Forelimb muscle (tissue), 1 donor: ENCODE measurements at places on chromosomes 7 and 10. TPM values are rescaled to one million over a fixed set of nuclear protein-coding genes. Genes with fewer than 3 reads are reported as not detected.
A peak's percentile ranks its signal among the peaks of the same experiment; 100 is the strongest.

DNA sequence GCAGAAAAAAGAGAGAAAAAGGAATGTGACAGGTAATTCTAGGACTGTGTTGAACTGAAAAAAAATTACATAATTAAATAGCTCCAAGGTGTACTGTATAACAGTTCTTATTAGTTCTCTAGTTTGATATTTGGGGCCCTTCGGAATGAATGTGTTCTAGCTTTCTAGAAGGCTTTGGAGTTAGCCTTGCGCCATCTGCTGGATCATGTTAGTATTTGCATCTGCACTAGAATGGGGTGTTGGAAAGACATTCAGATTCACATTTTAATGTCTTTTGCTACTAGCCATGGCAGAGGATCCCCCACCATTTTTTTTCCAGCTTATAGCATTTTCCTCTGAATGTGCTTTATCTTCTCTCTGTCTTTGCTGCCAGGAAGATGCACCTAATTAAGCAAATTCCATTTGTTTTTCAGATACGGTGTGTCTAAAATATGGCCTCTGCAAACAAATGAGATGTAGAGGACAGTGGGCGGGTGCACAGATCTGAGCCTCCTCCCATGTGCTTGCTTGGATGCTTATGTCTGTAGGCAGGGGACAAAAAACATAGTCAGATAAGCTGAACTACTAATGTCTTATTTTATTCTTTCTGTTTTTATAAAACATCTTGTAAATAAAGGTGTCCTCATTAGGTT, 238.5 kb downstream of the PHF14 start:
- DNase-seq = peak; percentile 39

- no peak for DNase-seq
These were observed 58.5 kb downstream of the BEND7 start for GRCh38 chr10:13470270-13470669.

GRCh38 chr7:84529480-84530205, 335.1 kb upstream of the SEMA3A start:
- DNase-seq = no peak

GRCh38 chr10:95428701-95429100, 132.5 kb downstream of the SORBS1 start:
- DNase-seq = no peak

GRCh38 chr7:122724366-122724765, 21.6 kb upstream of the RNF148 start:
- no peak for DNase-seq

DNA sequence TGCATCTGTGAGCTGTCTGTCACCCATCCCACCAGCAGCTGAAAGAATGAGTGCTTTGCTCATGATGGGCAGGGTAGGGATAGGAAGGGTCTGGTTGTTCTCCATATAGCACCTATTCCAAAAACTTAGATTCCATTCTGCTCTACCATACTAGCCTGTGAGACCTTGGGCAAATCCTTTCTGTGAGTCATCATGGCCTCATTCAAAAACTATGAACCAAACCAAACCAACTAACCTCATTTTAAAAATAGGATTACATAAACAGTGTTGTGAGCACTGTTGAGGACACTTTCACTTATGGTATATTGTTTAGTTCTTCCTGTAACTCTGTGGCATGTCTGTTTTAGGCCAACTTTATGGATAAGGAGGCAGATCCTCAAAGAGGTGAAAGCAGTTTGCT, 30.9 kb upstream of the STEAP4 start:
- no peak for DNase-seq

DNA sequence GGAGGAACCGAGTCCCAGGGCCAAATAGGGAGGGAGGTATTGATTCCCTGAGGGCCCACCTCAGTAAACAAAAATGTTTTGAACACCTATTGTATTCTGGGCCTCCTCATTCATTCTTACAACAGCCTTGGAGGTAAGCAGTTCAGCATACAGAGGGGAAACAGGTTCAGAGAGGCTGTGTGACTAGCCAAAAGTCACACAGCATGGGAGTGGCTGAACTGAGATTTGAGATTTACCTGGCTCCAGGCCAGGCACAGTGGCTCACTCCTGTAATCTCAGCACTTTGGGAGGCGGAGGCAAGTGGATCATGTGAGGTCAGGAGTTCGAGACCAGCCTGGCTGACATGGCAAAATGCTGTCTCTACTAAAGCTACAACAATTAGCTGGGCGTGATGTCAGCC, 107.2 kb downstream of the TMEM130 start:
- DNase-seq = no peak

GRCh38 chr7:30472784-30473775, 5.5 kb downstream of the NOD1 start:
- DNase-seq = no peak

DNA sequence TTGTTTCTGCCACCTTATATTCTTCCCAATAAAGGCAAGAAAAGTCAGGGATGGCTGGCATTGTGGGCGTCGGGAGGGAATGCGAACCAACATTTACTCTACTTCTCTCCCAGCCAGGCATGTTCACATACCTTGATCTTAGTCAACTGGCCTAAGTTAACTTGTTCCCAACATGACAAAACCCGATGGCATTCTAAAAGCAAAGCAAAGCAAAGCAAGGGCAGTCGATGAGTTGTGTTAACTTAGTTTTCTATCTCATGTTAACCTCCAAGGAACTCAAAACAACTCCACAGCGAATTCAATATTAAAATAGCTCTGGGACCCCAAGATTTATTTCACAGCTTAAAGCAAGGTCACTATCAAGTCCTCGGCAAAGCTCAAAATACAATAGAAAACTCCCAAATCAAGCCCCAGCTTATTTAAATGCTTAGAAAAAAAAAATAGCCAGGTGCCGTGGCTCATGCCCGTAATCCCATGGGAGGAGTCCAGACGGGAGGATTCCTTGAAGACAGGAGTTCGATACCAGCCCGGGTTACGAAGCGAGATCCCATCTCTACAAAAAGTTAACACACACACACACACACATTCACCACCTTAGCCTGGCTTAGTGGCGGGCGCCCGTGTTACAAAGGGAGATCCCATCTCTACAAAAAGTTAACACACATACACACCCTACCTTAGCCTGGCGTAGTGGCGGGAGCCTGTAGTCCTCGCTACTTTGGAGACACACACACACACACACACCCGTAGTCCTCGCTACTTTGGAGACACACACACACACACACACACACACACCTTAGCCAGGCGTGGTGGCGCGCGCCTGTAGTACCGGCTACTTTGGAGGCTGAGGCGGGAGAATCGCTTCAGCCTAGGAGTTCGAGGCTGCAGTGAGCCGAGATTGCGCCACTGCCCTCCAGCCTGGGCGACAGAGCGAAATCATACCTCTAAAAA, 901 bp upstream of the CCNY start:
- no peak for DNase-seq

GRCh38 chr7:5630670-5631069, 150.8 kb downstream of the RNF216 start:
- DNase-seq = no peak

GRCh38 chr10:97590082-97590747, 694 bp downstream of the C10orf62 start:
- no peak for DNase-seq

- DNase-seq = no peak
These were observed 168.8 kb downstream of the TMEM26 start for GRCh38 chr10:61284222-61284890.

GRCh38 chr7:24444666-24445440, 128.4 kb upstream of the PALS2 start:
- DNase-seq = no peak

DNA sequence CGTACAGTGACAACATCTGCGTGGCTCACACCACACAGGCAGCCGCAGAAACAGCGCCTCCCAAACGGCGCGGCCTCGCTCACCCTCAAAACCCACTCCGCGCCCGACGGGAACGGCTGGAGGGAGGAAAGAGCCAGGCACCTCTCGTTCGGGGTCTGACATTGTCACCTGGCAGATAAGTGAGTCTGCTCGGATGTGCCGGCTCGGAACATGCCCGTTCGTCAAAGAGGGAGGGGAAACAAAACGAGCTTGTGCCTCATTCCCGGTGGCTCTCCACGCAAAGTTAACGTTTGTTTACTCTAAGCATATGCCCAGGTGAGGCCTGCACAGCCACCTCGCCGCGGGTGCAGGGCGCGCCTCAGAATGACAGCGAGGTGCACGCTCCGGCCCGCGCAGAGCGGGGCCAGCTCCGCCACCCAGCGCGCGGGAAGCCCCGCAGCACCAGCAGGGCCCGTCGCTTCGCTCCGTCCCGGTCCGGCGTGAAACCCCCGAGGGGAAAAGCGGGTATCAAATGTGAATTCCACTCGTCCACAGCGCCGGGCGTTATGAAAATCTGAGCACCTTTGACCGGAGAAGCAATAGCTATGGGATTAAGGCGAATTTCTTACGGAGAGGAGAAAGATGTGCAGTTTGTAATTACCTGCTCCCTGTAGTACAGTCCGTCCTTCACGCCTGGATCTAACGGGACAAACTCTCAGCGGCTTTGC, 13.1 kb downstream of the CNPY1 start:
- no peak for DNase-seq

- DNase-seq = no peak
These were observed 901.8 kb upstream of the ZWINT start for GRCh38 chr10:57262892-57263291.

GRCh38 chr7:92644406-92645113, 54.4 kb upstream of the FAM133B start:
- DNase-seq = no peak

GRCh38 chr10:5553400-5554170, 28.8 kb downstream of the CALML3 start:
- DNase-seq = no peak

DNA sequence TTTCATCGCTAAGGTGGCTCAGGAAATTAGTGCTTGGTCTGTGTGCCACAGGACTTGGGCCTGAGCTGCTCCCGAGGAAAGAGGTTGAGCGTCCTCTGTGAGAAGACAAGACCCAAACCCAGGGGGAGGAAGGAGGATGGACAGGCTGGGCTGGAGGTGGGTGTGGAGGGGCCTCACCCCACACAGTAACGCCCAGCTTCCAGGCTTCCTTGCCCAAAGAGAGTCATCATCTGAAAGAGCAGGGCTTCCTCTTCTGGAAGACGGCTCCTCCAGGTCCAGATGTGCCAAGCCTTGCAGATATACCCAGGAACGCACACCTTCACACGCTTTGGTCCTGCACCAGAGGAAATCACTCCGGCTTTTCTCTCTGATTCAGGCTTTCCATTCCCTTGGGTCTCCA, 127.8 kb upstream of the MGMT start:
- no peak for DNase-seq

DNA sequence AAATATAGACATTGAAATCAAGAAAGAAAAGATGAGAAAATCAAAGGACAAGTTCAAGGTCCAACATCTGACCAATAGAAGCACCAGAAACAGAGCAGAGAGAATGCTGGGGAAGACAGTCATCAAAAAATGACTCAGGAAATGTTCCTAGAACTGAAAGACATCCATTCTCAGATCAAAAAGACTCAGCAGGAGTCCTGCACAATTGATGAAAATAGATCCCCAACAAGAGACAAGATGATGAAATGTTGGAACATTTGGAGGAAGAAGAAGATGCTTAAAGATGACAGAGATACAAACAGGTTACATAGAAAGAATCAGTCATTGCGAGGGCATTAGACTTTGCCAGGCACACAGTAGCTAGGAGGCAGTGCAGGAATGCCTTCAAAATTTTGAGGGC, 30.0 kb upstream of the EIF5AL1 start:
- no peak for DNase-seq

DNA sequence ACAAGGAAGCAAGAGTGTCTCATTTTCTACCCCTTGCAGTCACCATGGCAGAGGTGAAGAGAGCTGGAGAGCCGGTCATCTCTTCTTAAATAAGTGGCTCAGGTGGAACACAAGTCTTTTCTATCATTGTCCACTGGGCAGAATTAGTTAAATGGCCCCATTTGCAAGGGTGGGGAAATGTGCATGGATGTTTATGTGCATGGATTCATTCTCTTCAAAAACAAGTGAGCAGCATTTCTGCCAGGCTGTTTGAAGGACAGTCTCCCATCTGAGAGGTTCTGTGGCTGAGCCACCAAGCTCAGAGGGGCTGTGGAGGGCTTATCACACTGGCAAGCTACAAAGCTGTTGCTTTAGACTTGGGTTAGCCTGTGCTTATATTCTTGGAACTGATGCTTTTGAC, 370.3 kb upstream of the MTPN start:
- no peak for DNase-seq

DNA sequence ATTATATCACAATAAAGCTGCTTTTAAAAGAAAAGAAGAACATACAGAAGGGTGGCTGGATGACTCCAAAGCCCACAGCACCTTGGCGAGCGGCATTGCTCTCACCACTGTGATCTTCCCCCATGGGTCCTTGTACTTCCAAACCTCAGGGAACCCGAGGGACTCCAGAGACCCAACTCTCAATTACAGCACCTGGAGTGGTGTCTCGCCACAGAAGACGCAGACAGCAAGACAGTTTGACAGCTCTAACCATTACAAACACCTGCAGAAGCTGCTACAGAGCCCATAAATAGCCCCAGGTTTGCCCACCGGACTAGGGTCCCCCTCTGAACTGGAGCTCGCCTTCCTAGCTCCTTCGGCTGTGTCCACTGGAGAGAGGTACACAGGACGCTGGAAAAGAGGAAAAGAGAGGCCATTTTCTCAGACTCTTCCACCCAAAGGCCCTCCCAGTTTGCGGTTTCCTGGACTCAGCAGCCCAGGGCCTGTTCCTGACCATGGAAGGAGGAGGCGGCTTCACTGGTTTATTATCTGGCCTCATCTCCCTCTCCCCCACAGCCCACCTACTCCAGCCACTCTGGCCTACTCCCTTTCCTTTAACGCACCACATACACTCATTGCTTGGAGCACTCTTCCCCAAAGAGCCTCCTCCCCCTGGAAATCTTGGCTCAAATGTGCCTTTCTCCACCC, 1.9 kb downstream of the PIK3AP1 start:
- no peak for DNase-seq

DNA sequence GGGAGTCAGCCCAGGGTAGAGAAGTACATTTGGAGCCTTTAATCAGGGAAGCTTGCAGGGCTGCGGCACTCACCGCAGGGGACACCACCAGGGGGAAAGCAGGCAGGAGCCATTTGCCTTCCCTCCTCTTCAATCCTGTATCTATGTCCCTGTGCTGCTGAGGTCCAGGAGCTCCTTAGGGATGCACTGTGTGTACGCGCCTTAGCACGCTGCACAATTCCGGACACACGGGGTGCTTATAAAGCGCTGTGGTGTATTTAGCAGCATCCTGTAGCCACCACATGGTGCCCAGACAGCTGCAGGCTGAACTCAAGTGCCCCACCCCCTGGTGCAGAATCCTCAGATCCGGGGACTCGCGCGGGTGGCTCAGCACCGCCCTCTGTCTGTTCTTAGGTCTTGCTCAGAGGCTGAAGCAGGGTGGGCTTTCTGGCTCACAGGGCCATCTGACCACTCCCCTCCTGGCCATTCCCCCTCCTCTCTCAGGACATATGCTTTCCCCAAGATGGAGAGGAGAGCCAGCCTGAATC, 421.4 kb downstream of the SDK1 start:
- no peak for DNase-seq

- DNase-seq = no peak
These were observed 133.9 kb downstream of the MTPAP start for GRCh38 chr10:30215141-30215540.

ARHGEF5 gene
- polyA plus RNA-seq = 2.5 TPM

SYCE1 gene
- 0.59 TPM for polyA plus RNA-seq

UTF1 gene
- not detected for polyA plus RNA-seq

KCNH2 gene
- polyA plus RNA-seq = 24.5 TPM

MRLN gene
- 175 TPM for polyA plus RNA-seq

DMBT1 gene
- polyA plus RNA-seq = not detected

ALDH18A1 gene
- 35.5 TPM for polyA plus RNA-seq

ENTPD7 gene
- polyA plus RNA-seq = 3.7 TPM

ZNF488 gene
- 3.5 TPM for polyA plus RNA-seq

SMO gene
- 36.8 TPM for polyA plus RNA-seq

PNLIPRP1 gene
- polyA plus RNA-seq = not detected

STEAP4 gene
- polyA plus RNA-seq = 3.5 TPM

TBX20 gene
- not detected for polyA plus RNA-seq

VAX1 gene
- not detected for polyA plus RNA-seq

ECHDC3 gene
- 7.7 TPM for polyA plus RNA-seq

EIF4H gene
- 208 TPM for polyA plus RNA-seq

PKD2L1 gene
- polyA plus RNA-seq = not detected

AKR1C2 gene
- polyA plus RNA-seq = 10.3 TPM
